ENCODE measurements at places on chromosomes 11 and 22.

- no peak for DNase-seq
Measured at GRCh38 chr11:67463186-67463585, 5.9 kb downstream of the TMEM134 start.

- peak; percentile 60 for DNase-seq
Measured at GRCh38 chr22:23591201-23591791, 11.2 kb upstream of the IGLL1 start.

DNA sequence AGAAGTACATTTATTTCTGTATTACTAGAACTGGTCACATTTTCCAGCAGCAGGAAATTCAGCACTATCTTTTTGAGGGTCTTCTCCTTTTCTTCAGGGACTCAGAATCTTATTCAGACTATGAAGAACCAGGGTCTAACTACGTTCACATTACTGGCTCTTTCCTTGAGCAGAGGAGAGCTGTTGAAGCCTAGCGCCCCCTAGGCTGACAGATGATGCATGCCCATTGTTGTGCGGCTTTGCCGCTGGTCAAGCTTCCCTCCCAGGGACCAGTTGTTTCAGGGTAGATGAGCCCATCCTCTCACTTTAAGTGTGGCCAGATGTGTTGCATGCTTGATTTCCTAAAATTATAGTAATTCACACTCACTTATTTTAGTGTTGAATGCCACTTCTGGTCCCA lies 168.2 kb upstream of the PDGFD start:
- DNase-seq: no peak

GRCh38 chr11:60125956-60126585 lies 37.6 kb downstream of the MS4A2 start:
- DNase-seq: no peak

DNA sequence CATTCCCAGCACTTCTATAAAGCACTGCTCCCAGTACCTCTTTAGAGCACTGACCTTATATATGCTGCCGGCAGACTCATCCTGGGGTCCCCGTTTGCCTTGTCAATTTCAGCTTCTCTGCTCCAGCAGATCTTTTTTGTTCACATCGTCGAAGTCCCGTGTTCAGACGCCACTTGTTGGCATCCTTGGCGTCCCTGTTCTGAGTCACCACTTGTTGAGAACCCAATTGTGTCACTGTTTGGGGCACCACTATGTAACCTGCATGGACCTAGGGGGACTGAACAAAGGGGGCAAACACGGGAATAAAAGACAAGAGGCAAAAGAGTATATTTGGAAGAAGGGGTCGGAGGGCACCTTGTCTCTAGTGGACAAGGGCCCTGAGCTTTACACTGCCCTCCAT lies 25.5 kb downstream of the OR10A6 start:
- DNase-seq: no peak

DNA sequence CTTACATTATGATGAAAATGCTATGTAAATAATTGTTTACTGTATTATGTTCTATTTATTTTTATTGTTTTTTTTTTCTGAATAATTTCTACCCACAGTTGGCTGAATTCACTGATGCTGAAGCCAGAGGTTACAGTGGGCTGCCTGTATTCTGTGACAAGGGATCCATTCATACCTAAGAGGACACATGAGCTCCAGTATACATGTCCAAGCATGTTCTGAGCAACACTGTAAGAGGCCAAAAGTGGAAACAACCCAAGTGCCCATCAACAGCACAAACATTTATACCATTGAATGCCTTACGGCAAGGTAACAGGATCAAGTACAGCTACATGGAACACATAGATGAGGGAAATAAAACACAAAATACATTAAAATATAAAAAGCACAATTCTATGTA lies 1.4 kb upstream of the SRSF8 start:
- no peak for DNase-seq

DNA sequence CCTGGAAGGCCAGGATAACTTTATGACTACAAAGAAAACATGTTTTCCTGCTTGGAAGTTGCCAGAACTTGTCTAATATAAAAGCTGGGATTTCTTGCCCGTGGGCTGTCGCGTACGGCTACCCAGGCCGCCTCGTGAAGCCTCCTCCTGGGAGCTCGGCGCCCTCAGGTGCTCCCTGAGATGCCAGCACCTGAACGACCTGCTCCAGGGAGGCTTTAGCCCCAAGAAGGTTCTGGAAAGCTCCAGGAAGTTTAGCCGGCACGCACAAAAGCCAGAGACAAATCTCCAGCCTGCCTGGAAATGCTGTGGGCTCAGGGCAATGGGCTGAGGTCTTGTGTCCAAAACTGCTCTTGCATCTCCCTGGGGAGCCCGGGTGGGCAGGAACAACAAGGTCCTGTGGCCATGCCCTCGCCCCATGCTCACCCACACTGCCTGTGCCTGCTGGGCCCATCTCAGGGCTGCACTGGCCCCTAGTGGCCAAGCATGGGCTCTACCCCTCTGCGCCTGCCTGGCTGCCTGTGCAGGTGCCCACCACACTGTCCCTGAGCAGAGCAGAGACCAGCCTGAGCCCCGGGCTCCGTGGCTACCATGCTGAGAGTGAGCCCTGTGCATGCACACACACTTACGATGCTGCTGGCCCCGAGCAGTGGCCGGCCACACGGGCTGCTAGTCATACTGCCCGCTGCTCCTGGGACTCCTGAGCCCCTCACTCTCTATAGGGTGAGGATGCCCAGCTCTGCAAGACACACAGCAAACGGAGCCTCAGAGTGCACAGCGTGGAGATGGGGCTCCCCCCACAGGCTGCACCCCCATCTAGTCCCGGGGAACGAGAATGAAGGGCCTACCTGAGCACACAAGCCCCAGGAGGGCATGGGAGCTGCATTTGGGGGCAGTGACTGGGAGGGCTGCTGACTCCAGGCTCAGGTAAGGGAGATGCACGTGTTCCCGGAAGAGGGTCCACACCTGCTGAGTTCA lies 4.9 kb upstream of the CELSR1 start:
- peak; percentile 44 for DNase-seq

DNA sequence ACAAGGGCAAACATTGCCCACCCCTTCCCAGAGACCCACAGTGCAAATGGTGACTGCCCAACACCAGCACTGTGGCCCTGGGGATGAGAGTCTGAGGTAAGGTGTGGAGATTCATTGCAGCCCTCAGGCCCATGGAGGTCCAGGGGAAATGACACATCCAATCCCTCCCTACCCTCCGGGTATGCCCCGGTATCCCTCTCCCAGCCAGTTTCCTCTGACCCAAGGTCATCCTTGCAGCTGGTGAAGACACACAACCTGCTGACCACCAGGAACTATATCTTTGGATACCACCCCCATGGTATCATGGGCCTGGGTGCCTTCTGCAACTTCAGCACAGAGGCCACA lies 18.9 kb upstream of the UVRAG start:
- no peak for DNase-seq

- no peak for DNase-seq
Measured at GRCh38 chr11:42526426-42526825, 785.4 kb upstream of the API5 start.

DNA sequence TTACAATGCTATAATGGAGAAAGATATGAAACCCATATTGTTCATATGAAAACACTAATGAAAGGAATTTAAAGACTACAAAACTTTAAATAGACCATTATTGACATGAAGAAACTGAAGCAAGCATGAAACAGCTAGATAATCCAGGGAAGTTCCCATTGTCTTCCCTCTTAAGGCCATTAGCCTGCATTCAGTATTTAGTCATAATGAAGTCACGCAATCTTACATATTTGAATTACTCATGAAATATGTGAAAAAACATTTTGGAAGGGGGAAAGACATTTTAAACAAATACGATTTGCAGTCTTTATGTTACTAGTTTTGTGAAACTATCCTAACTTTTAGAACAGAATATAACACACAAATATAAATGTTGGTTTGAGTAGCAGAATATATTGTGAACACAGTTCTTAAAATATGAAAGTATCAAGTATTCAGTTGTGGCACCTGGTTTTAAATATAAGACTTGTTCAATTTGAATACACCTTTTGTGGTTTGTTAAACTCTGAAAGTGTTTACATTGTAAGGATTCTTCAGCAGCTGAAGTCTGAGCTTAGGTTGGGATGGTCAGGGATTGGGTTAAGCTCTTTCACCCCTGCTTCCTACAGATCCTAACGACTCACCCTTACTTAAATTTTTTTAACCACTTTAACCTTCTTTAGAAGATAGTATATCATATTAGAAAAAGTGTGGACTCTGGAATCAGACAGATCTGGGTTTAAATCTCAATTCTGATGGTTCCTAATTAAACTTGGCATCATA lies 500.3 kb upstream of the TENM4 start:
- DNase-seq: peak; percentile 36

DNA sequence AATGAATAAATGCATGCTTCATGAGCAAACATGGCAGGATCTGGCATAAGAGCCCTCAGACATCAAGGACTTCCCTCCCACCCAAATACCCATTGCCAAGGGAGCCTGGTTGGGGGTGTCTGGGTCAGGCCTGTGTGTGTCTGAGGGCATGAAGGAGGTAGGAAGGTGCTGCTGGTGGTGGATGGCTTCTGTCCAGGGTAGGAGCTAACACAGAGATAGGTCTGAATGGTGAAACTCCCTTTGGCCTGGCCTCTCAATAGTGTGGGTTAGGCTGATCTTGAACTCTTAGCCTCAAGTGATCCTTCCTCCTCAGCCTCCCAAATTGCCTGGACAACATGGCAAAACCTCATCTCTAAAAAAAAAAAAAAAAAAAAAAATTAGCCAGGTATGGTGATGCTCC lies 2.8 kb downstream of the AMPD3 start:
- DNase-seq: no peak

DNA sequence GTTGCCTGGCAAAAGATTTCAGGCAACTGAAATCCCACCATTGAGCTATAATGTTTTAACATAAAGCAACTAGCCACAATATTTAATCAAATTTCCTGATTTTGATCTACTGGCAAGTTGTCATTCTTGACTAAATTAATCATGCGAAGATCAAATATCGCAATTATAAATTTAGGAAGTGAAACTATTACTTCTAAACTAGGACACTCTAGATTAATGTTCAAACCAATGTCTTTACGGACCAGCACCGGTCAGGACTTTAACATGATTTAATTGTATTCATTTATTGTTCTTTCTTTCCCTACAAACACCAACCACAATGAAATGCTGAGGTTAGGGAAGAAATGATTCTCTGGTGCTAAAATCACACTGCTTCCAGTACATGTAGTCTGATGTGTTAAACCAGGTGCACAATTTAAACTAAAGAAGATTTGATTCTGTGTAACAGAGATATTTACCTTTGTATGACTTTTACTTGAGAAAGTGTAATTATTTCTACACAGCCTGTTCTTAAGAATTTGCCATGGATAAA lies 14.9 kb downstream of the GAS2 start:
- no peak for DNase-seq

GRCh38 chr11:46305295-46305694 lies 27.8 kb downstream of the CREB3L1 start:
- peak; percentile 70 for DNase-seq

DNA sequence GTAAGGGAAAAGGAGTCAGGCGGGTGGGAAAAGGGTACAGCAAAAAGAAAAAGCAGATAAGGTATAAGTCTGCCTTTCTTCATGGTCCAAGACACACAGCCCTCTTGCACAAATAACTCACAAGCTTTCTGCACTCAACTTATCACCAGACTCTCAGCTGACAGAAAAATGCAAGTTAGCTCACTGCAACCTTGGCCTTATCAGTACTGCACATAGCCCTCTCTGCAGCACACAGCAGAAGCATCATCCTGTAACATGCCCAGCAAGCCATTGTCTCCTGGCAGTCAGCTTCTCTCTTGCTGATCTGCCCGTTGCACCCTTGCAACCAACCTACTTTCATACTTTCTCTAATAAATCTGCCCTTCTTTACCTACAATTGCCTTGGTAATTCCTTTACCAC lies 5.8 kb downstream of the ZBTB44 start:
- DNase-seq: peak; percentile 84

DNA sequence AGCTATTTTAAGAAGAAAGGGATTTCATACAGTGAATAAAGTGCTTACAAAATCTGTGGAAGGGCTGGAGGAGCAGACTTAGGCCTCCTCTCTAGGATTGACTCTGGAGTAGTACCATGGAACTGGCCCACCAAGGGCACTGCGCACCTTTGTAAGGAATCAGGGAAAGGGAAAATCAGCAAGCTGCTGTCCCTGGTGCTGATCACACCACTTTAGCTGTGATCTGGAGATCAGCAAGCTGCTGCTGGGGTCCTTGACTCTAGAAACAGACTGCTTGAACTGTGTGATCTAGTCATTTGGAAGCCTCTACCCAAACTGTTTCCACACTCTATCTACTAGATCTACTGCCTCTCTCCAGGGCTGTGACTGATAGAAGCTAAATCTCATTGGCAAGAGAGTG lies 18.4 kb upstream of the TECTA start:
- DNase-seq: peak; percentile 22

DNA sequence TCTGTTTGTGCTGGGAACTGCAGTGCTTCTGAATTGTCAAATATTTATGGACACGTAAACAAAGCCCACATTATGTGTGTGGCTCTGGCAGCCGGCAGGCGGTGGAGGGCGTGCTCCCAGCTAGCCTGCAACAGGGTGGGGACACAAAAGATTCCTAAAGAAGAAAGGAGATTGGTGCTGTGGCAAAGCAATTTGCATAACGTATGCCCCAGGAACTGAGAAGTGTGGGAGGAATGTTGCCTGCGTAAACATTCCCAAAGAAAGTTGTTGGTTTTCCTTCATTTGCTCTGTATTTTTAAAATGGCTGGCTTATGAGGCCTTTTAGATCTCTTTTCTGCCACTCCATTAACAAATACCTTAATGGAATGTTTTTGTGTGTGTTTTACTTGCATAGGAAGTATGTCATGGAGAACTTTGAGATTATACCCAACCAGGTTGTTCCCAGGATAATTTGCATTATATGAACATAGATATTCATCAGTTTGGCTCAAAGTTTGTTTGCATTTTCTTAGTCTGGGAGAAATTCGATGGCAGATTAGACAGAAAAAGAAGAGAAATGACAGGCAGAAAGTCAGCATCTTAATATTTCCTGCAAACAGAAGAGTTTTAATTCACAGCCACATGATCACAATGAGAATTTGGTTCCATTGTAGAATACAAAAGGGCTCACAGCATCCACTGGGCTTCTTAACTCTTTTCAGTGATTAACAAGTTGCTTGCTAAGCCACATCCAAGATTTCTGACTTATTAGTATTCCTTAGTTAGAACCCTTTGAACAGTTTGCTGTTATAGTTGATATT lies 41.8 kb upstream of the DLAT start:
- peak; percentile 73 for DNase-seq

DNA sequence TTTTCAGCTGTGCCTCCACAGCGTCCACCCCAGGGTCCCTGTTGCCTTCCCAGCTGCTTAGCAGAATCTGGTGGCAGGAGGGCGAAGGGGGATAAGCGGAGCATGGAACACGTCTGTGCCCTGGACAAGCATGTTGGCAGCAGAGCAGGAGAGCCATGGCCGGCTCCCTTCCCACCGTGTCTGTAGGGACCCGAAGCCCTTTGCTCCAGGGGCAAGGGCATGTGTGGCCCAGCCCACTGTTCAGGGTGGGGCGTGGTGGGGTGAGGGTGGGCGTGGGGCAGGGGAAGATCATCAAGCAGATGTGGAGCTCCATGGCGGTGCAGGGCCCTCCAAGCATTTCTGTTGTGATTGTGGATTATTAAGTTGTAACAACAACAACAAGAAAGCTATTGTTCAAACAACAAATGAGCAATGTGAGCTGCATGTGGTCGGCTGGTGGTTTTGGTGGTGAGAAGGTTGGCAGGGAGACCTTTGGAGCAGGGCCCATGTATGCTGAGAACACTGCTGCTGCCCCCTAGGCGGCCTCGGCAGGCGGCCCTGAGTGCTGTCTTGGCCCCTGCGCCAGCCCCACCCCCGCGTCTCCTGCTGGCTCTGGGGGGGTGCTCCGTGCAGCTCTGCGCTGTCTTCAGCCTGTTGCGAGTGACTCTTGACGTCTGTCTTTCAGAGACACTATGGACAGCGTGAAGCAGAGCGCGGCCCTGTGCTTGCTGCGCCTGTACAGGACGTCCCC lies 50.9 kb downstream of the AP2A2 start:
- DNase-seq: peak; percentile 31

GRCh38 chr11:113405724-113406478 lies 18.3 kb downstream of the ANKK1 start:
- no peak for DNase-seq
